ENCODE measurements at places on chromosomes 6 and 20. TPM values are rescaled to one million over a fixed set of nuclear protein-coding genes. Genes with fewer than 3 reads are reported as not detected.

The LRRC73 gene
- polyA plus RNA-seq, result 0.30 TPM

The PTCRA gene
- polyA plus RNA-seq, result not detected

The DDR1 gene
- 35.4 TPM for polyA plus RNA-seq

The PKIG gene
- polyA plus RNA-seq, result 46.9 TPM

The SSTR4 gene
- not detected for polyA plus RNA-seq

The CASS4 gene
- polyA plus RNA-seq, result 3.1 TPM

The SRXN1 gene
- 34.2 TPM for polyA plus RNA-seq

The EFCAB8 gene
- not detected for polyA plus RNA-seq

The PPIL6 gene
- polyA plus RNA-seq, result 6.3 TPM

The LIN28B gene
- polyA plus RNA-seq, result not detected

The OPRL1 gene
- polyA plus RNA-seq, result 0.25 TPM

The DUSP15 gene
- polyA plus RNA-seq, result 2.5 TPM

The SOX18 gene
- polyA plus RNA-seq, result 2.7 TPM

The ALDH8A1 gene
- polyA plus RNA-seq, result 0.21 TPM

The LY6G6D gene
- not detected for polyA plus RNA-seq

The SMLR1 gene
- polyA plus RNA-seq, result 0.19 TPM

The KIAA1755 gene
- polyA plus RNA-seq, result 11.8 TPM

- H3K4me3 ChIP-seq, result no peak overlapping the region
- no peaks in the 10 kb centered on the region for H3K4me1 ChIP-seq
- H3K36me3 ChIP-seq, result no peaks in the 10 kb centered on the region
- no peak for DNase-seq
- H3K27ac ChIP-seq, result no peak overlapping the region
These were observed 81.8 kb downstream of the CLIC5 start for GRCh38 chr6:45933855-45934254.

- no peak for DNase-seq
- peaks cover 3% of the 10 kb centered on the region for H3K4me1 ChIP-seq
- peak overlapping the region; percentile 47 for H3K4me3 ChIP-seq
- no peaks in the 10 kb centered on the region for H3K36me3 ChIP-seq
- H3K27me3 ChIP-seq, result no peaks in the 10 kb centered on the region
- H3K27ac ChIP-seq, result no peak overlapping the region
These were observed 4.7 kb upstream of the TUBB2A start for GRCh38 chr6:3162067-3162497.

DNA sequence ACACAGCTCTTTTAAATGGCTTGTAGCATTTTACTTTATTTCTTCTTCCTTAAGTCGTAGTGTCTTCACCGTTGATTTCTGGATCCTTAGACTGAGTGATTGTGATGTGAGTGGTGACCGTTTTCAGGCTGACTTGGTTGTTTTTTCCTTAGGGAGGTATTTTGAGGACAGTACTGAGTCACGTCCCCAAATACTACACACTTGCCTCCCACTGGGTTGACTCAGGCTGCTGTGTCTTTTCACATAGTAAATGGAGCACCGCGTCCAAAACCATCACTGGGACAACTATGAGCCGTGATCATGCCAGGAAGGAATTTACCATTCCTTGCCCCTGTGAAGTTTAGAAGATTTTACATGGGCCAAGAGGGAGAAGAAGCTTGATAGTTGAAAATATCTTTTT is 174.1 kb downstream of the FARS2 start:
- DNase-seq, result no peak
- H3K36me3 ChIP-seq, result no peaks in the 10 kb centered on the region
- no peaks in the 10 kb centered on the region for H3K4me1 ChIP-seq

GRCh38 chr6:110378552-110378951 is 20.4 kb upstream of the METTL24 start:
- no peak overlapping the region for H3K4me3 ChIP-seq
- no peak overlapping the region for H3K27ac ChIP-seq
- no peak for DNase-seq
- no peaks in the 10 kb centered on the region for H3K27me3 ChIP-seq
- no peaks in the 10 kb centered on the region for H3K36me3 ChIP-seq
- H3K4me1 ChIP-seq, result no peaks in the 10 kb centered on the region

DNA sequence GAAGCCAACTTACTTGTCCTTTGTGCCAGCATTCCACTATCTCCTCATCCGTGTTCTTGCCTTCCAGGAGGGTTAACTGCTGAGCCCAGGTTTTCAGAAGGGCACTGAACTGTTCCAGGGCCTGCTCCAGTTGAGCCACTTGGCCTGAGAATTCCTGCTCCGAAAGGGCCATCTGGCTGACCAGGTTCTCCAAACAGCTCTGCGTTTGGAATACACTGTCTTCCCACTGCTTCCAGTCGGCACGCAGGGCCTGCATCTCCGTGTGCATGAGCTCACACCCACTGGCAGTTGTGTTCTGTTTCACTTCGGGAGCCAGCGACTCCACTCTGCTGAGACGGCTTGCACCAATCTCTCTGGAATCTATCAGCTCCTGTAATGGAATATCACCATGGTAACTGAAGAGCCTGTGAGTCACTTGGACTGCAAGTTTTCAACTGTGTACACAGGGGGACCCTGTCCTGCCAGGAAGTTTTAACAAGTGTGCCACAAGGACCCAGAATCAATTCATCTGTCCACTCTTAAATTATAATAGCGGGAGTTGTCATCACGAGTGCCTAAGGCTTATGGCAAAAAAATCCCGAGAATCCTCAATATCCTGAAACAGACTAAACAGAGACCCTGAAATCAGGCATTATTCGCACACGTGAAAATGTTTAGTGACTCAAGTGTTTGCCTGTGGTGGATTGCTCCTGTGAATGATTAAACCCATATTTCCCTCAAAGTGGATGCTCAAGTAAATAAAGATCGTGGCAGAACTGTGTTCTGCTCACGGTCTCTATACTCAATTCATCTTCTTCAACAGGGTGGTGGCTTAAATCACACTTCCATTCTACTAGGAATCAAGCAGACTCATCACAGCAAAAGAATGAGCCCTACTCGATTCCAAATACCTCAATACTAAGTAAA is 255.9 kb downstream of the SYNE1 start:
- H3K36me3 ChIP-seq, result no peaks in the 10 kb centered on the region
- H3K4me1 ChIP-seq, result peaks cover 2% of the 10 kb centered on the region
- peak overlapping the region; percentile 70 for H3K27ac ChIP-seq
- peak; percentile 79 for DNase-seq

DNA sequence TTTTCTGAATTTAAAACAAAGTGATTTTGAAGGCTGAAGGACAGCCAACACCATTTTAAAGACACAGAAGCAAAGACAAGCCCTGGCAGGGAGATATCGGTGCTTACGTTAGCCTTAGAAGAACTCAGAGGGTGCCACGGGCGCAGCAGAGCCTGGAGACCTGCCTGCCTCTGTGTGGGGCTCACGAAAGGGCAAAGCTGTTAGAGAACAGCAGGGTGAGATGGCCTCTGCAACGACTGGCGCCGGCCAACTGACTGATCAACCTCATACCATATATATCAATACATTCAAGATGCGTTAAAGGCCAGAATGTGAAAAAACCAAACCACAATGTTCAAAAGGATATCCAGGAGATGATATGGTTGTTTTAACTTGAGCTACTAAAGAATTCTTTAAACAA is 151.0 kb upstream of the RPS6KA2 start:
- H3K27ac ChIP-seq, result no peak overlapping the region
- no peaks in the 10 kb centered on the region for H3K36me3 ChIP-seq
- no peaks in the 10 kb centered on the region for H3K4me1 ChIP-seq
- DNase-seq, result no peak
- no peak overlapping the region for H3K4me3 ChIP-seq

GRCh38 chr6:29723262-29723665 is at the start of gene HLA-F:
TSS of gene HLA-F (plus strand) at chr6:29723434. CDS start at chr6:29723464, 30 bp downstream.
- peak within 1 kb of the TSS; percentile 83 for H3K27ac ChIP-seq
- H3K4me1 ChIP-seq, result no peaks in the 10 kb centered on the region
- no peaks in the 10 kb centered on the region for H3K36me3 ChIP-seq
- peak; percentile 84 for DNase-seq
- H3K27me3 ChIP-seq, result no peaks in the 10 kb centered on the region

- no peak overlapping the region for H3K4me3 ChIP-seq
- DNase-seq, result no peak
- no peaks in the 10 kb centered on the region for H3K27me3 ChIP-seq
These were observed 94.9 kb downstream of the TASP1 start for GRCh38 chr20:13543783-13544182.

- no peaks in the 10 kb centered on the region for H3K27me3 ChIP-seq
- no peak overlapping the region for H3K4me3 ChIP-seq
- H3K4me1 ChIP-seq, result no peaks in the 10 kb centered on the region
- H3K27ac ChIP-seq, result no peak overlapping the region
- DNase-seq, result no peak
These were observed 106.7 kb upstream of the RREB1 start for GRCh38 chr6:7000825-7001777.

GRCh38 chr6:87655824-87656223 is 46.2 kb downstream of the AKIRIN2 start:
- no peak for DNase-seq
- H3K27ac ChIP-seq, result no peak overlapping the region
- no peaks in the 10 kb centered on the region for H3K27me3 ChIP-seq
- no peaks in the 10 kb centered on the region for H3K36me3 ChIP-seq
- peaks cover 1% of the 10 kb centered on the region for H3K4me1 ChIP-seq

DNA sequence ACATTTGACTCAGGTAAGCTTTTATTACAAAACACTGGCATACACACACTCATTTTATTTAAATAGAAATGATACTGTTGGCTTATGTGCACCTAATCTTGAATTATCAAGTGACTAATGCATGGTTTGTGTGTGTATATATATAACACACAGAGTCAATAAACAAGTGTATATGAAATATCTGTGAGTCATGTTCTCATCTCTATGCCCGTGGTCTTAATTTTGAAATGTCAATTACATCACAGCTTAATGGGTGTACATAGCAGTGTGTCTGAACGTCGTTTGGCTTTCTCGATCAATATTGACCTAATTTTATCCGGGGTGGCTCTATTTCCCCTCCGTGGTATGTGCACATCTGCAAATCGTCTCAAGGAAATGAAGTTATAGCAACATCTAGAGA is 104.0 kb upstream of the ZFP64 start:
- no peak for DNase-seq
- H3K27ac ChIP-seq, result no peak overlapping the region
- no peaks in the 10 kb centered on the region for H3K4me1 ChIP-seq
- H3K27me3 ChIP-seq, result no peaks in the 10 kb centered on the region
- no peak overlapping the region for H3K4me3 ChIP-seq
- H3K36me3 ChIP-seq, result no peaks in the 10 kb centered on the region

- no peaks in the 10 kb centered on the region for H3K27me3 ChIP-seq
- H3K4me3 ChIP-seq, result no peak overlapping the region
- H3K36me3 ChIP-seq, result no peaks in the 10 kb centered on the region
- DNase-seq, result no peak
- no peak overlapping the region for H3K27ac ChIP-seq
These were observed 29.1 kb downstream of the RREB1 start for GRCh38 chr6:7136859-7137334.

DNA sequence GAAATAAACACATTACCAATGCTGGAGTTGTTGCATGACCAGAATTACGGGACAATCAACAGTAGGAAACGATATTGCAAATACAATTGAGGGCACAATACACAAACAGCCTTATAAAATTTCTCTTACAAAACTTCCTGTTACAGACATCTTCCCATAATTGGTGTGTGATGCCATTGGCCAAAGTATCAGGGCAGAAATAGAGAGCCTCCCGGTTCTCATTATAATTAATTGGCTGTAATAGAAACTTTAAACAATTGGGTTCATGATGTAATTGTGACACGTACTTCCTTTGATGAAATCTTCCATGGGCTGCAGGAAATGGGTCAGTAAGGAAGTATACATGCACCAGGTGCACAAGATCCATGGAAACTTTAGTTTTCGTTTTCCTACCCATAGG is 40.3 kb upstream of the RALGAPA2 start:
- no peaks in the 10 kb centered on the region for H3K27me3 ChIP-seq
- H3K27ac ChIP-seq, result no peak overlapping the region
- no peaks in the 10 kb centered on the region for H3K36me3 ChIP-seq
- H3K4me3 ChIP-seq, result no peak overlapping the region

DNA sequence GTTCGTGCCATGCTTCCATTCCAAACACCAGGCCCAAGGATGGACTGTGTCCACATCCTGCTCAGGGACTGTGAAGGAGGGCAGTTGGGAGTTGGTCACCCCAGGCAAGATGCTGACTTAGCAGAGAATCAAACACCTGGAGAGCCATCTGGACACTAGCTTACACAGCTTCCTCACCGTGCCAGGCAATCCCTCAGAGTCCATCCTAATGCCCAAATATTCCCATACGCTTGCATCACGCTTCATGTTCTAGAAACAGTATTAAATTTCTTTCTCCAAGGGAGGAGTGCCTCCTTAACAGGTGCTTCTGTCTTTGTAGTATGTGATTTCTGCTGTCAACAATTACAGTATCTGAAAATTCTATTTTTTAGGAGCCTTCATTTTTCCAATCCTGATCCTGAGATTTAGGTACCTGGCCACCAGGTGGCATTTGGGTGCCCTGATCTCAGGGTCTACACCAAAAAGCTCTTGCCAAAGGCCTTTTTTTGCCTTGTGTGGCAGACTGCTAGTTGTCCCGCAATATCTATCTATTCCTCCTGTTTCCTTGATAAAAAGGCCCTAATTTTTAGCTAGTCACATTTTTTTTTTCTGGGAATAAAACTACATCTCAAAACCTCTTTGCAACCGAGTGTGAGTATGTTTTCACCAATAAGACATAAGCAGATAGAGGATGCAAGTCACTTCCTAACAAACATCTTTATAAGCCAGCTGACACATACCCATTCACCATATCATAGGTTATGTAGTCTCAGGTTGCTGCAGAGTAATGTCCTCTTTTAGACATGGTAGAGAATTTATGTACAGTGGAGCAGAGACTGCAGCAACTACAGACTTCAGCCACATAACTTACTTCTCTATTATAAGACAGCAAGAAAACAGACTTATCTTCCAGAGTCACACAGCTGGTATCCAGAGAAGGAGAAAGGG is 85.0 kb downstream of the PREP start:
- H3K36me3 ChIP-seq, result no peaks in the 10 kb centered on the region
- DNase-seq, result no peak
- H3K4me3 ChIP-seq, result no peak overlapping the region
- H3K27me3 ChIP-seq, result no peaks in the 10 kb centered on the region
- H3K4me1 ChIP-seq, result no peaks in the 10 kb centered on the region

GRCh38 chr20:12153628-12154027 is 235.9 kb downstream of the BTBD3 start:
- no peaks in the 10 kb centered on the region for H3K4me1 ChIP-seq
- no peak overlapping the region for H3K27ac ChIP-seq
- no peak for DNase-seq

DNA sequence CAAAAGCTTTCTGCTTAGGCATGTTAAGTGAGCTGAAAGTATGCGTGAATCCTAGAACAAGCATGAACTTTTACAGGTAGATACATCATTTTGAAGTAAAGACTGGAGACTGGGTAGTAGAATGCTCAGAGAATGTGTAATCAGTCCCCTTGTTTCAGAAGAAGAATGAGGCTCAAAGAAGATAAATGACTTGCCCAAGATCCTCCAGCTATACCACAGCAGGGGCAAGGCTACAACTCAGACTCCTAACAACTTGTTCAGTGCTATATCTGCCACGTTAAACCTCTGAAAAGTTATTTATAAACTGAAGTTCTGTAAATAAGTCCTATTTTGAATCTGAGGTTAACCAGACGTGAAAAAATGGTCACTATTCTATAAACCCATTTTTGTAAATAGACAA is 2.9 kb downstream of the RIPOR2 start:
- H3K36me3 ChIP-seq, result no peaks in the 10 kb centered on the region
- H3K4me3 ChIP-seq, result no peak overlapping the region
- H3K27me3 ChIP-seq, result no peaks in the 10 kb centered on the region
